ENCODE measurements at places on chromosomes 11 and 22.

DNA sequence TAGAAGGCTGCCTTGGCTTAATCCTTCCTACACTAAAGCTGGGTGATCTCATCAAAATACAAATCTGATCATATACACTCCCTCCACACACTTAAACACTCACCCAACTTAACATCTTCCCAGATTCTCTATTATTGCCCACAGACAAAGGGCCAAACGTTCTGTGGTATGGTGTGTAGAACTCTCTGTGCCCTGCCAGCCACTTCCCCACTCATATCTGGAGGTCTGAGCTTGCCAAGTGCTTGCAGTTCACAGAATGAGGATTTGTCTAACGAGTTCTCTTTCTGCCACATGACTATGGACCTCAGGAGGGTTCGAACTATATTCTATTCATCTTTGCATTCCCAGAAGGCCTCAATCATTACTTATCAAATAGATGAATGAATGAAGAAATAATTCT is 77.6 kb downstream of the MPPED2 start:
- no peak for DNase-seq

- no peak for DNase-seq
Measured at GRCh38 chr11:41897991-41898390, 438.5 kb upstream of the LRRC4C start.

DNA sequence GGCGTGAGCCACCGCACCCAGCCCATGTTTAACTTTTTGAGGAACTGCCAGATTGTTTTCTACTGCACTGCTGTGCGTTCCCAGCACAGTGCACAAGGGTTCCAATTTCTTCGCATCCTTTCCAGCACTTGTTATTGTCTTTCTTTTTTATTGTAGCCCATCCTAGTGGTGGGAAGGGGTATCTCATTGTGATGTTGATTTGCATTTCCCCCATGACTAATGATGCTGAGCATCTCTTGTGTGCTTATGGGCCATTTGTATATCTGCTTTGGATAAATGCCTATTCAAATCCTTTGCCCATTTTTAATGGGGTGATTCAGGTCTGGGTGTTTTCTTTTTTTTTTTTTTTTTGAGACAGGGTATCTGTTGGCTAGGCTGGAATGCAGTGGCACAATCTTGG is 36.6 kb upstream of the SYT7 start:
- DNase-seq = no peak

DNA sequence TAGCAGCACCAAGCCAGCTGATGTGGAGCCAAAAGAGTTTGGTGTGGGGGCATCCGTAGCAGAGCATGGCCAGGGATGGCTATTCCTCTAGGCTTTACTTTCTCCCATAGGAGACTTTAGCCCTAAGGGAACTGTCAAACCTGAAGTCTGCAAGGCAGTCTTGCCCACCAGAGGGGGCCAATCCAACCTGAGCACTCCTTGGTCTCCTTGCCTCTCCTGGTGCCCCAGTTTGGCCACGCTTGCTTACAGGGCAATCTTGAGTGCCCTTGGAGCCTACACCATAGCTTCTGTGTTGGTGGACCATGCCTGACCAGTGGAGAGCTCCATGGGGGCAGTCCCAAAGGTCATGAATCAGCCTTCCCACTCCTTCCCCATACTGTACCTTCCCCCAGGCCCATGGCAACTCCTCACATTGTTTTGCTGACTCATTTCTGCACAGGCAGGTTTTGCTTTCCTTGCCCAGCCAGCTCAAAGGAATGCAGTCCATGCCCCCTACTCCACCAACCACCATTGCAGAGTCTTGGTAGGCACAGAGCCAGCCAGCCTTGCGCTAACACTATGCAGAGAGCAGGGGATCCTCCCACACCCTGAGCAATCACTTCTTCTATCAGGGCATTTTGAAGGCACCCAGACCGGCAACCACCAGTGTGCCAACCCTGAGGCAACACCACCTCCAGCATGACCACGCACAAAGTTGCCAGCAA is 1421.2 kb upstream of the RAG2 start:
- DNase-seq = no peak

DNA sequence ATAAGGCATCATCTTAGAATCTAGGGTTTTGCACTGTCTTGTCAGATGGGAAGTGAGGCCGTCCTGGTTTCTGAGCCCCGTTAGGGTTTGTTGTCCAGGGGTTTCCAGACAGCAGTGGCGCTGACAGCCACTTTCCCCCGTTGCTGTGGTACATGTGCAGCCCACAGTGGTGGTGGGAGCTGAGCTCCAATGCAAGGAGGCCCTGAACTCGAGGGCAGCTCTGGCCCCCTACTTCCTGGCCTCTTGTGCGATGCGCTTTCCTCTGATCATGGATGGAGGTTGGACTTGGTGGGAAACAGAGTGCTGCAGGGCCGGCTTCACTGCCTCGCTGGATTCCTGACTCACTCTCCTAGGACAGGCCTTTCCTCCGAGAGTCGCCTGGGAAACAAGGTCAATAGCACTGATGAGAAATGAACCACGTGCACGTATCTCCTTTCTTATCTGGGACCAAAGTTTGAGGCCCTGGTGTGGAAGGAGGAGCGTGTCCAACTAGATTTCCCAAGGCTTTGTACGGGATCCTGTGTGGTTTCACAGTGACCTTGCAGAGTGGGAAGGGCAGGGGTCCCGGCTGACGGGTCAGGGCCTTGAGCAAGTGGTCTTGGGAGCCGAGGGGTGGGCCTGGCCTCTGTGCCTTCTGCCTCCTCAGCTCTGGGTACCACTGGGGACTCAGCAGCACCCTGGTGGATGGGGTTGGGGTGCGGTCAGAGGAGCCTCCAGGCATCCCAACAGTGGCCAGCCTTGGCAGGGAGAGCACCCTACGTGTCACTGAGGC is 3.7 kb downstream of the PHRF1 start:
- DNase-seq = no peak

- DNase-seq = no peak
Measured at GRCh38 chr11:1776331-1776851, 12.7 kb upstream of the CTSD start.

- no peak for DNase-seq
Measured at GRCh38 chr11:73162196-73162740, 20.1 kb upstream of the FCHSD2 start.

DNA sequence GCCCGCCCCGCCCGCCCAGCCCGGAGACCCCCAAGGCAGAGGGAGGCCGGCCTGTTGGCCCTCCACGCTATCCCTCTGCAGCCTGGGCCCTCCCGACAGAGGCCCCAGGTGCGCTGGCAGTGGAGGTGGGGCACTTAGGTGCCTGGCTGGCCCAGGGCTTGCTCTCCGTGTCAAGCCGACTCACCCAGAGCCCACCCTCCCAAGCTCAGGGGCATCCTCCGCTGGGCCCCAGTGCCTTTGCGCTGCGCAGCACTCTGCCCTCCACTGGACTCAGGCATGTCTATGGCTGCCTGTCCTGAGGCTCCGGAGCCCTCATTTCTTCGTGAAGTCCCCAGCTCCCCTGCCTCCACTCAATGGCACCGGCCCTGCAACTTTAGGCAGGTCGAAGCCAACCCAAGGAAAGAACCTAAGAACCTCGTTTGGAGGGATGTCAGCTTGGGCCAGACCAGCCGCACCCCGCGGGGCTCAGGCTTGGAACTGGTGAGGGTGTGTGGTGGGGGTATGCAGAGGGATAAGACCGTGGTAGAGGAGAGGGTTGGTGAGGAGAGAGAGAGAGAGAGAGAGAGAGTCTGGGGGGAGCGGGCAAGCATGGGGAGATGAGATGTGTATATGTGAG is 6.1 kb downstream of the SMIM45 start:
- DNase-seq = no peak

- DNase-seq = no peak
Measured at GRCh38 chr11:106278391-106278790, 200.9 kb downstream of the AASDHPPT start.

GRCh38 chr22:42635531-42635930 is 4.9 kb downstream of the ATP5MGL start:
- DNase-seq = no peak

DNA sequence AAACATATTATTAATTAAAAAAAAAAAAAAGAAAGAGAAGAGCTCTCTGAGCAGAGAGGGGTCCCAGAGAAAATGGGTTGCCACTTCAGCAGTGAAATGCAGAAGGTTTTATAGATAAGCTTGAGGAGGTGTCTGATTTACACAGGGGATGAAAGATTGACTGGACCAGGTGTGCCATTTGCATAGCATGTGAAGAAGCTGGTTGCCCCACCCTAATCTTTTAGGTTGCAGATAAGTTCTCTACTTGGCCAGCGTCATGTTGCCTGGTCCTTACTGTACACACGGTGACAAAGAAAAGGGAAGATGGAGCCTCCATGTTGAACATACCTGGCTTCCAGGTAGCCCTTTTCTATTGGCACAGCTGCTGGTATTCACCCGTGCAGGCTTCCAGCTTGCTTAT is 41.4 kb downstream of the MS4A2 start:
- DNase-seq = no peak

GRCh38 chr22:29149841-29150555 is 55.7 kb upstream of the EMID1 start:
- no peak for DNase-seq

- DNase-seq = no peak
Measured at GRCh38 chr11:83437939-83438338, 151.8 kb upstream of the CCDC90B start.

GRCh38 chr22:47147572-47147971 is 385.1 kb downstream of the TBC1D22A start:
- no peak for DNase-seq

GRCh38 chr11:44008698-44009097 is 39.1 kb upstream of the ACCSL start:
- DNase-seq = no peak

GRCh38 chr11:122115524-122116379 is at the start of gene BLID:
BLID (minus strand) TSS chr11:122116215; CDS start chr11:122115922, 293 bp downstream.
- no peak for DNase-seq

DNA sequence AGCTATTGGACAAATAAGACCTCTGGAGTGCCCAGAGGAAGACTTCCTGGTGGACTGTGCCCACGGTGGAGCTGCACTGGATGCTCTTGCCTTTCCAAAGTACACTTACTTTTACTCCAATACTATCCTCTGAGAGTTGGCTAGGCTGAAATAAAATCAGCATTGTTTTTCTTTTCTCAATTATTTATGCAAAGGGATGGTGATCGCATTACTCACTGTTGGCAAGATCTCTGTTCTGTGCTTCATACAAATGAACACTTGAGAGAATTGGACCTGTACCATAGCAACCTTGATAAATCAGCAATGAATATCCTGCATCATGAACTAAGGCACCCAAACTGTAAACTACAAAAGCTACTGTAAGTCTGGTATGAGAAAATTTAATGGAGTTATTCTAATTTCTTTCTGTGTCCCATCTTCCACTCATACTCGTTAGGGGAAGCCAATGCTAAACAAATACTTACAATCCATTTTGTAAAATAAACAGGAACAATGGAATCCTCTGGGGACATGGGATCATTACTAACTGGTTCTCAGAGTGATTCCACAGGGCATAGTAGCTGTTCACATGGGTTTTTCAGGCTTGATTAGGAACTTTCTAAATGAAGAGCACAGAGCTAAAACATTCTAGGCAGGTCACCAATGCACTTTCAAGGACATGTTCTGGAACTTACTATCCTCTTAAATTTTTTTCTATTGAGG is 26.3 kb downstream of the NLRP14 start:
- DNase-seq = peak; percentile 37

- DNase-seq = no peak
Measured at GRCh38 chr11:81515566-81515965, 1218.1 kb downstream of the FAM181B start.

- DNase-seq = no peak
Measured at GRCh38 chr22:23060612-23061400, 9.5 kb upstream of the GNAZ start.

DNA sequence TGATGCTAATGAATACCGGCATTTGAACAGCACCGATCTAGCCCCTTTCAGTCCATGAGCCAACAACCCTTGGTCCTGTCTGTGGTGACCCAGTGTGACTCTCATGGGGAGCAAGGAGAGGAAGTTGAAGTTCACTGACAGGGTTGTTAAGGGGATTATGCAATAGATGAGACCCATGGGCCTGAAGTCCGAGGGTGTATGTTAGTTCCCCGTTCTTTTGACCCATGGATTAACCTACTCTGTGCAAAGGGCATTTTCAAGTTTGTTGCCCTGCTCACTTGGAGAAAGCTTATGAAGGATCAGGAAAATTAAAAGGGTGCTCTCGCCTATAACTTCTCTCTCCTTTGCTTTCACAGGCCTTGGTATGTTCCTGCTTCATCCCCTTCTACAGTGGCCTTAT is 4.9 kb downstream of the PNPLA3 start:
- no peak for DNase-seq

- DNase-seq = no peak
Measured at GRCh38 chr22:19108807-19109197, 13.4 kb downstream of the DGCR2 start.

DNA sequence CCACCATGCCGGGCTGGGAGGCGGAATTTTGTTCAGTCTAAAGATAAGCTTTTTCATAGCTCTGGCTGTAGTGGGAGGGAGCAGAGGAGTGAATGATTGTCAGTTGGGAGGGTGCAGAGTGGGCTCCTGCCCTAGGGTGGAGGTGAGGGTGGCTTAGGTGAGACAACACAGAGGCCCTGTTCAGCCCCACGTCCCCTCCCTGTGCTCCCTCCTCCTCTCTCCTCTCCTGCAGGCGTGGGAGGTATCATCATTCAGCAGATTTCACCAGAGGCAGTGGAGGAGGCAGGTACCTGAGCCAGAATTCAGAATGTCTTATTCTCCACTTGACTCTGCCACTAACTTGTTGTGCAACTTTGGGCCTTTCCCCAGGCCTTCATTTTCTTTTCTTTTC is 1.7 kb upstream of the THRSP start:
- DNase-seq = no peak

DNA sequence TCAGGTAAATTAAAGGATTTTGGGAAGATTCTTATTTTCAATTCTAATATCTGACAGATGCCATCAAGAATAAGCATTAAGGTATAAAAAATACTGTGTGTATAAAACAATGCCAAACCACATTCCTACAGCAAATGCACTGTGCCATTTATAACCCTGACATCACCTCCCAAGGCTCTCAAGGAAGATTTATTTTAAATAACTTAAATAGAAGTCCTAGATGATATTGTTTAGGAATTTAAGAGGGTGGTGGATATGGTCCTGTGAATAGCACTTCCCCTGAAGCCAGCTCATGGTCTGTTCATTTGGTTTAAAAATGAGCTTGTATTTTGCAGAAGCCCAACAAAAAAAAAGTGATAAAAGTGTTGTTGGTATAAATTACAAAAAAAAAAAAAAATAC is 32.1 kb downstream of the PPIL2 start:
- peak; percentile 38 for DNase-seq
